ENCODE measurements at places on chromosomes 2 and 18.

DNA sequence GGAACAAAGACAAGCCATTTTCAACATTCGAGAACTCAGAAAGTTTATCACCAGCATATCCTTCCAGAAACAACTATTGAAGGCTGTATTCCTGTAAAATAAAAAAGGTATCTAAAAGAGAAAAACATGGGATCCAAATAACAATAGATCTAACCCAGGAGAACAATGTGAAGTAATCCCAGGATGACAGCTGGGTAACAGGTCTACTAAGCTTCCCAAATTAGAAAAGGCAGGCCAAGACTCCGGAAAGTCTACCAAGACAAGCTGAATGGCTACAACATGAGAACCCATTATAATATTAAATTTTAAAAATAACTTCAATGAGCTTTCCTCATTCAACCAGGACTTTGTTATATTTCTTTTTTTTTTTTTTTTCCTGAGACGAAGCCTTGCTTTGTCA, 6.5 kb downstream of the PIAS2 start:
- DNase-seq: no peak

GRCh38 chr2:168159754-168160585, 87.4 kb downstream of the STK39 start:
- DNase-seq: no peak

DNA sequence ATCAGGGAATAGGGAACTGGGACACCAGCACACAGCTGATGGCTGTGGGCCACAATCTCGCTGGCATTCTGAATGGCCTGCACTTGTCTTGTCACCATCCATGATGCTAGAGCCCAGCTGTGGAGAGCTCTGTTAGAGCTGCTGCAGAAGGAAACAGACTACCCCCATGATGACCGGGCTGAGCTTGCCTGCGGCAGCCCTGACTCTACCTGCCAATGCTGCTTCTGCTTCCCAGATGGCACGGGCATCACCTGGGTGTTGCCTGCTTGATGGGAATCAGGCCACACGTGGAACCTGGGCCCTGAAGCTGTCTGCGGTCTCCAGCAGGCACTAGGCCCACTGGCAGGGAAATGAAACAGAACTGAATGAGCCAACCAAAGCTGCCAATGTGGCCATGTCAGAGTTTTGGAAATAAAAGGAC, 11.2 kb upstream of the DAW1 start:
- no peak for DNase-seq

DNA sequence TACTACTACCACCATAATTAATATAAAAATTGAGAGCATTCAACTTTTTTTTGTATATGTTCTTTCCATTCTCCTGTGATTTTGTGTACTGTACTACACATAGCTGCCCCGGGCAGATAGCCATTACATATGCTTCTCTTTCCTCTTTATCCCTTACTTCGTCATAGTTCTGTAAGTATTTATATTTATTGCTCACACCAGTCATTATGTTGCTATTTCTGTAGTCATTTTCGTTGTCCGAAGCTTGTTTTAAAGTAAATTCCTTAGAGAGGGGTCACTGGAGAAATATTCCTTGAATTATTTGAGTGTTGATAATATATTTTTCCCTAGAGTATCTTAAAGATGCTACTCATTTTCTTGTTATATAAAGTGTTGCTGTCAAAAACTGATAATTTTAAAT, 144.0 kb downstream of the CLIP4 start:
- no peak for DNase-seq

Data from posterior vena cava (tissue), 2 donors.